A549 treated with GW870086 at 1 μM for 4 hours (cell line): ENCODE measurements at places on chromosomes 6 and 20. TPM values are rescaled to one million over a fixed set of nuclear protein-coding genes. Genes with fewer than 3 reads are reported as not detected.

SLC24A3 gene
- 0.07 TPM in 1 of 5 replicates, not detected in the others for total RNA-seq

HUS1B gene
- total RNA-seq: 0.13 to 0.38 TPM (median 0.30 TPM) in 4 of 5 replicates, not detected in the other

PNPLA1 gene
- not detected in 5 replicates for total RNA-seq

EBF4 gene
- 1.4 to 3.4 TPM (median 2.3 TPM) in 5 replicates for total RNA-seq

DEF6 gene
- total RNA-seq: 0.06 TPM in 1 of 5 replicates, not detected in the others

HLA-DPB1 gene
- not detected in 5 replicates for total RNA-seq

PABPC1L gene
- total RNA-seq: 12.7 to 16.3 TPM (median 14.8 TPM) in 5 replicates

PAX1 gene
- total RNA-seq: not detected in 5 replicates

MYB gene
- 0.50 to 1.2 TPM (median 0.83 TPM) in 5 replicates for total RNA-seq

SCUBE3 gene
- 0.02 to 0.07 TPM (median 0.06 TPM) in 5 replicates for total RNA-seq

TMEM170B gene
- 0.59 to 0.86 TPM (median 0.78 TPM) in 5 replicates for total RNA-seq

EMILIN3 gene
- total RNA-seq: 0.34 to 0.49 TPM (median 0.39 TPM) in 5 replicates

ADRM1 gene
- 156 to 190 TPM (median 184 TPM) in 5 replicates for total RNA-seq

MLIP gene
- 0.13 TPM in 1 of 5 replicates, not detected in the others for total RNA-seq

SEL1L2 gene
- not detected in 5 replicates for total RNA-seq

CHRNA4 gene
- total RNA-seq: 0.27 to 0.45 TPM (median 0.38 TPM) in 5 replicates

ZNF343 gene
- 12.9 to 14.7 TPM (median 14.5 TPM) in 5 replicates for total RNA-seq

HSPA1A gene
- 148 to 264 TPM (median 205 TPM) in 5 replicates for total RNA-seq

EPPIN gene
- total RNA-seq: not detected in 5 replicates

C2 gene
- 0.07 to 0.43 TPM (median 0.23 TPM) in 5 replicates for total RNA-seq

MICB gene
- total RNA-seq: 6.2 to 8.4 TPM (median 7.1 TPM) in 5 replicates

PSORS1C2 gene
- not detected in 5 replicates for total RNA-seq

APOM gene
- 2.6 to 4.5 TPM (median 3.1 TPM) in 5 replicates for total RNA-seq

TRMT6 gene
- 39.3 to 42.5 TPM (median 41.2 TPM) in 5 replicates for total RNA-seq

RIMS1 gene
- 0.02 TPM in 1 of 5 replicates, not detected in the others for total RNA-seq

EIF6 gene
- 409 to 463 TPM (median 412 TPM) in 5 replicates for total RNA-seq

PRSS35 gene
- total RNA-seq: 0.07 to 0.15 TPM (median 0.09 TPM) in 4 of 5 replicates, not detected in the other

ASF1A gene
- 7.7 to 10.3 TPM (median 9.6 TPM) in 5 replicates for total RNA-seq

RPS6KA2 gene
- 0.10 to 0.32 TPM (median 0.17 TPM) in 5 replicates for total RNA-seq

CBLN4 gene
- total RNA-seq: not detected in 5 replicates

MYLIP gene
- total RNA-seq: 2.1 to 3.4 TPM (median 2.8 TPM) in 5 replicates

SLC23A2 gene
- 13.0 to 17.8 TPM (median 16.2 TPM) in 5 replicates for total RNA-seq

WFDC10B gene
- not detected in 5 replicates for total RNA-seq

DSTN gene
- 672 to 806 TPM (median 733 TPM) in 5 replicates for total RNA-seq

ZNF165 gene
- total RNA-seq: 0.67 to 0.97 TPM (median 0.90 TPM) in 5 replicates

TMEM14A gene
- 32.8 to 48.1 TPM (median 36.3 TPM) in 5 replicates for total RNA-seq

MYCT1 gene
- total RNA-seq: 0.06 TPM in 1 of 5 replicates, not detected in the others

ACTL10 gene
- 0.06 to 0.07 TPM (median 0.06 TPM) in 3 of 5 replicates, not detected in the others for total RNA-seq

REM1 gene
- total RNA-seq: 0.39 to 0.82 TPM (median 0.56 TPM) in 5 replicates

IMPG1 gene
- total RNA-seq: not detected in 5 replicates

MCM8 gene
- 17.5 to 23.1 TPM (median 20.9 TPM) in 5 replicates for total RNA-seq

BTBD9 gene
- total RNA-seq: 1.9 to 3.0 TPM (median 2.3 TPM) in 5 replicates

OOEP gene
- not detected in 5 replicates for total RNA-seq

IRF4 gene
- 0.19 to 0.65 TPM (median 0.21 TPM) in 5 replicates for total RNA-seq
